Cortex of kidney (tissue), 1 donor: ENCODE measurements at places on chromosomes 13 and 19.

GRCh38 chr13:60590800-60591747 lies 194.1 kb downstream of the TDRD3 start:
- DNase-seq = no peak

DNA sequence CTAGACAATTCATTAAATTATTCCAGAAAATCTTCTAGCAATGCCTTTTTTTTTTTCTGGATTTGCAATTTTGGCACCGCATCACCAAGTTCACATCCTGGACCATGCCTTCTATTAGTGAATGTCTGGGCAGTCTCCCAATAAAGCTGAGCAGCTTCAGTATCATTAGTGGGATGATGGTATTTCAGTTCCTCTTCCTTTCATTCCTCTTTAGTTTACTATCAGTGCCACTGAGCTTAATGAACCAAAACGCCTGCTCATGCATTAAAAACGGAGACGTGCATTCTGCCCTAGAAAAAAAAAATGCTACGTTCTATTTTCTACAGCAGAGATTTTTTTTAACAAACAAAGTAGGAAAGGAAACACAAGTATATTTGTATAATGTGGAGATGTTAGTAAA lies 343.0 kb downstream of the PCDH9 start:
- no peak for DNase-seq

- DNase-seq = no peak
Measured at GRCh38 chr13:69935043-69935442, 172.6 kb upstream of the ATXN8OS start.

DNA sequence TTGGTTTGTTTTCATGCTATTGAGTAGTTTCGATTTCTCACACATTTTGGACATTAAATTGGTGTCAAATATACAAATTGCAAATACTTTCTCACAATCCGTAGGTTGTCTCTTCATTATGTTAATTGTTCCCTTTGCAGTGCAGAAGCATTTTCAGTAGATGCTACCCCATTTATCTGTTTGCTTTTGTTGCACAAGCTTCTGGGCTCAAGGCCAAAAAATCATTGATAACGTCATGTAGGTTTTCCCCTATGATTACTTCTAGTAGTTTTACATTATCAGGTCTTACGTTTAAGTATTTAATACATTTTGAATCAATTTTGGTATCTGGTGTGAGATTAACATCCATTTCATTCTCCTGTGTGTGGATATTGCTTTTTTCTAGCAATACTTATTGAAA lies 14.0 kb upstream of the ZNF347 start:
- DNase-seq = no peak

DNA sequence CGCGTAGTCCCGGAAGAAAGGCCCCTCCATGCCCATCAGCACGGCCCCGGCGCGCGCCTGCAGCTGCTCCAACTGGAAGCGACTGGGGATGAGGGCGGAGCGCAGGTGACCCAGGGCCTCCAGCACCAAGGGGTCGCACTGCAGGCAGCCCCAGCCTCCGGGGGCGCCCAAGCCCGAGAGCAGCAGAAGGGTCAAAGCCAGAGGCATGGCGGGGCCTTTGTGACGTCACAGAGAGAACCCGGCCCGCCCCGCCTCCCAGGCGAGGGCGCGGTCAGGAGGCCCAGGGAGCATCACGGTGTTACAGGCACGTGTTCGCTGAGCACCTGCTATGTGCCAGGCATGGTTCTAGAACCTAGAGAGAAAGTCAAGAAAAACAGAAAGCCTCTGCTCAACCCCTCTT lies at the start of gene IZUMO2:
Gene IZUMO2, minus strand, starts transcription at position 294 of the 400 bp plus-strand sequence. Its CDS starts 87 bp downstream, at position 207.
- DNase-seq = no peak

DNA sequence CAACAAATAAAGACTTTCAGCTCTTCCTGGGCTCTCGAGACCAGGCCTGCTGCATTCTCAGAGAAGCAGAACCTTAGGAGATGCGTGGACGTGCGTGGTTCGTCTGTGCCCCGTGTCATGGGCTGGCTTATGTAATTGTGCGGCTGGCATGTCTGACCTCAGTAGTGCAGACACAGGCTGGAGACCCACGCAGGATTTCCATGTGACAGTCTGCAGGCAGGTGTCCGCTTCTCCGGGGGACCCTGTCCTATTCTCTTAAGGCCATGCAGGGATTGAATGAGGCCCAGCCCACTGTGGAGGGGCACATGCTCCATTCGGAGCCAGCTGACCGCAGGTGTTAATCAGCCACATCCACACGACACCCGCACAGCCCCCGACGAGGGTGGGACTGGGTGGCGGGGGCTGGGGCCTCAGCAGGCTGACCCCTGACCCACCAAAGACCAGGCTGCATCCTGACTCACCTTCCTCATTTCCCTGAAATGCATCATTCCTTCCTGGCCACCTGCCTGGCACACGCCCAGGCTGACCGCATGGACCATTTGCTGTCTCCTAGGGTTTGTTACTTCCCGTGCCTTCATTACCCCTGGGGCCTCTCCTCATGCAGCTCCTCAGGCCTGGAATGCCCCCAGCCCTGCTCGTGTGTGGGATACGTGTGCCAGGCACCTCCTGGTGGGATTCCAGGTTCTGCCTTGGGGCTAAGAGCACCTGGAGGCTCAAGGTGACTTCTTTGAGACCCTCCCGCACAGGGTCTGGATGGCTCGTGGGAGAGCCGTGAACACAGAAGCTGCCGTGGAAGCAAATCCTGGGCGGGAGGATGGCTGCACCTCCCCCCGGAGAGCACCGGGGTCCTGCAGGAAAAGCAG lies 10.7 kb upstream of the MCF2L start:
- DNase-seq = no peak

DNA sequence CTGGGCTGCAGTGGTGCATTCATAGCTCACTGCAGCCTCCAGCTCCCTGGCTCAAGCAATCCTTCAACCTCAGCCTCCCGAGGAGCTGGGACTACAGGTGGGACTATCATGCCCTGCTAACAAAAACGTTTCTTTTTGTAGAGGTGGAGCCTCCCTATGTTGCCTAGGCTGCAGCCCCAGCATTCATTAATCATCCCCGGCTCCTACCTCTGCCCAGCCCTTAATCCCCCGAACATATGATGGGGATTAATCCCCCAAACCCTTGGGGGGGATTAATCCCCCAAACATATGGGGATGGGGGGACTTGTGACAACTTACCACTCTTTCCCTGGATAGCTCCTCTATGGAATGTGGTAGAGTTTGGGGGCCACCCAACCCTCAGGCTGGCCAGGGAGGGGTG lies 45.9 kb downstream of the SUGP2 start:
- DNase-seq = no peak

- DNase-seq = no peak
Measured at GRCh38 chr19:34363094-34363493, 1.9 kb upstream of the GPI start.

GRCh38 chr19:6228551-6229215 lies 51.1 kb downstream of the MLLT1 start:
- DNase-seq = no peak

DNA sequence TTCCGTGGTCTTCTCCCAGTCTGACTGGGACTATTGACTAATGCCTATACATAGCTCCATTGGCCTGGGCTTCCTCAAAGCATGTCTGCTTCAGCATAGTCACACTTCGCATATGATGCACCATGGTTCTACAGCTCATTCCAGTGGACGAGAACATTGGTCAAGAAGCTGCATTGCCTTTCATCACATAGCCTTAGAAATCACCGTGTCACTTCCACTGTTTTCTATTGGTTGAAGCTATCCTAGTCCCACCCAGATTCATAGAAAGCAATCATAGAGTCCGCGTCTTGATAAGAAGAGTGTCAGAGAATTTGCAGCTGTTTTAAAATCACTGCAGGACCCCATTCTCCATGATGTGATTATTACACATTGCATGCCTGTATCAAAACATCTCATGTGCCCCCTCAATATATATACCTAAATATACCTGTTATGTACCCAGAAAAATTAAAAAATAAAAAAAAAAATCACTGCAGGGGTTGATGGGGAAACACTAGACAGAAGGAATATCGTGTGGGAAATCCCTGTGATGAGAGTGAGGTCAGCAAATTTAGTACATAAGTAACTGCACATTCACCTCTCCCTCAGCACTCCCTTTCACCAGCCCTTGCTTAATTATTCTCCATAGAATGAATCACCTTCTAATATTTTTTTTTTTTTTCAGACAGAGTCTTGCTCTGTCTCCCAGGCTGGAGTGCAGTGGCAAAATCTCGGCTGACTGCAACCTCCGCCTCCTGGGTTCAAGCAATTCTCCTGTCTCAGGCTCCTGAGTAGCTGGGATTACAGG lies 2.2 kb upstream of the ARHGAP33 start:
- DNase-seq = no peak

DNA sequence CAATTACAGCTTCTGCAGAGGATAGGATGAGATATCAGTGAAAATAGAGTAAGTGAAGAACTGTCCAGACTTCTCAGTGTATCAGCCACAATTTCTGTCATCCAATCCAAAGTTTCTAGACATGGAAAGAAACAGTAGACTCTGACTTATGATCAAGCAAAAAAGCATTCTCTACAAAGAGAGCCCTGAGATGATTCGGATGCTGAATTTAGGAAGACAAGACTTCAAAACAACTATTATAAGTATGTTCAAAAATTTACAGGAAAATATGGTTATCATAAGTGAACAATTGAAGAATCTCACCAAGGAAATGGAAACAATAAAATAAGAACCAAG lies 238.2 kb upstream of the IRS2 start:
- DNase-seq = no peak

- no peak for DNase-seq
Measured at GRCh38 chr13:26528527-26528926, 29.0 kb upstream of the WASF3 start.

GRCh38 chr13:38543561-38543960 lies 143.3 kb upstream of the FREM2 start:
- DNase-seq = no peak

- DNase-seq = no peak
Measured at GRCh38 chr13:62278271-62278670, 862.6 kb upstream of the PCDH20 start.

GRCh38 chr19:18257503-18258470 lies 16.5 kb downstream of the IQCN start:
- DNase-seq = no peak

DNA sequence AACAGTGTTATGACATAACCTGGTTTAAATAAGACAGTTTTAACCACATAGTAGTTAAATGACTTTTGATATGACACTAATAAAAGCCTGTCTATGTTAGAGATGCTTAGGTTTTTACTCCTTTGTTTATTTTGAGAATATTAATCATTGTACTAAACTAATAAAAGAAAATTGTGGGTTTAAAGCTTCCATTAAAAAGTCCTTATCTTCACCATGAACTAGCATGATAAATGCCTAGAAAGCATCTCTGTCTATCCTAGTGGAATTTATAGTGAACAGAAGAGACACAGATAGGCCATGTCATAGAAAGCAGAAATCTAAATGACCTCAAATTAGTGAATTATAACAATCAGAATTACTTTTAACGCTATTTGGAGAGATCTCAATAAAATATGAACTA lies 255.2 kb downstream of the PCDH9 start:
- no peak for DNase-seq

DNA sequence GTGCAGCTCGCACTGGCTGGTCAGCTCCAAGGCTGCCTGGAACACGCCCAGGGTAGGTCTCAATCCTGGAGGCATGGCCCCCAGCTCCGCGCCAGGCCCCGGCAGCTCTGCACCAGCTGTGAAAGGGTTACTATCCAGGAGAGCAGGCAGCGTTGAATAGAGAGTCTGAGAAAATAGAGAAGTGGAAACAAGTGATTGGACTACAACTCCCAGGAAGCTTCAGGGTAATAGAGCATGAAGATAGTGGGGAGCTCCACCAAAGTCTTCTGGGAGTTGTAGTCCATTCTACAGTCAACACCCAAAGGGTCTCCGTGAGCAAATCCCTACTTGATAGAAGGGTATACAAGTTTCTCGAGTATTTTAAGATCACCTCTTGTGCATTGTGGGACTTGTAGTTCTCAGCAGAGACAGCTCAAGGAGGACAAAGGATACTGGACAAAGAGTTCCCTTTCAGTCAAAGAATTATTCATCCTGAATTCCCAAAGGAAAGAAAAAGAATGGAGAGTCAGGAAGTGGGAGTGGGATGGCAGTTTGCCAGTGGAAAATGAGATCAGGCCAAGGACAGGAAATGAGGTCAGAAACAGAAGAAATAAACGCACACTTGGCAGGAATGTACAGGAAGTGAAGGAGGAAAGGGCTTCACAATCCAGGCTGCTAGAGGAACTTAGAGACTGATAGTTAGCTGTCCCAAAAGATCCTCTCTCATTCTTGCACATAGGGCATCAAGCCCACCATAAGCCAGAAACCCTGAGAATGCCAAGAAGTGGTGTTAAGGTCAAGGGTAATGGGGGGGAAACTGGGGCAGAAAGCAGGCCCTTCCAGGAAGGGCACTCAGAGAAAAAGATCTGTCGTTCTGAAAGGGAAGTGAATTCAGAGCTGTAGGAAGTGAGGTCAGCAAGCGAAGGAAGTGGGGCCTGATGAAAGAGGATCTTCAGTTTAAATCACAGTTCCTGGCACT lies 5.5 kb upstream of the MAMSTR start:
- DNase-seq = no peak

DNA sequence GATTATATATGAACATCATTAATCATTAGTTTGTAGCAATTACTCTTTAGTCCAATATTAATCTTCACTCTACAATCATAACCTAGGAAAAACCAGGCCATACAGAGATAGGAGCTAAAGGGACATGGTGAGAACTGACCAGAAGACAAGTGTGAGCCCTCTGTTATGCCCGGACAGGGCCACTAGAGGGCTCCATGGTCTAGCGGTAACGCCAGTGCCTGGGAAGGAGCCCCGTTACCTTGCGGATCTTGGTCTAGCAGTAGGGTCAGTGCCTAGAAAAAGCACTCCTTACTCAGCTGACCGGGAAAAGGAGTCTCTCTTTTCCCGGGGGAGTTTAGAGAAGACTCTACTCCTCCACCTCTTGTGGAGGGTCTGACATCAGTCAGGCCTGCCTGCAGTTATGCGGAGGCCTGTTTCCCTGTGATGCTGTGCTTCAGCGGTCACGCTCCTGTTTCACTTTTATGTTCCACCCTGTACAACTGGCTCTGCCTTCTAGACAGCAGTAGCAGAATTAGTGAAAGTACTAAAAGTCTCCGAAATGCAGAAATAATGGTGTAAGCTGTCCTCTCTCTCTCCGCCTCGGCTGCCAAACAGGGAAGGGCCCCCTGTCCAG lies 13.8 kb downstream of the OR7D4 start:
- DNase-seq = no peak

DNA sequence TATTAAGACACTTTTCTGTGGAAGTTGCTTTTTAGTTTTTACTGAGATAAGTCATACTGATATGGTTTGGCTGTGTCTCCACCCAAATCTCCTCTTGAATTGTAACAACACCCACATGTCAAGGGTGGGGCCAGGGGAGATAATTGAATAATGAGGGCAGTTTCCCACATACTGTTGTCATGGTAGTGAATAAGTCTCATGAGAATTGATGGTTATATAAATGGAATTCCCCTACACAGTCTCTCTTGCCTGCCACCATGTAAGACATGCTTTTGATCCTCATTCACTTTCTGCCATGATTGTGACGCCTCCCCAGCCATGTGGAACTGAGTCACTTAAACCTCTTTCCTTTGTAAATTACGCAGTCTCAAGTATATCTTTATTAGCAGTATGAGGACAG lies 1340.4 kb downstream of the SLITRK5 start:
- DNase-seq = no peak

GRCh38 chr19:44741841-44742329 lies 6.6 kb upstream of the BCL3 start:
- no peak for DNase-seq

GRCh38 chr13:39563470-39563735 lies 39.6 kb downstream of the LHFPL6 start:
- DNase-seq = no peak

GRCh38 chr13:41548031-41548430 lies 90.7 kb downstream of the RGCC start:
- DNase-seq = no peak
